Mesendoderm (in vitro differentiated cells): ENCODE measurements at places on chromosomes 7 and 10.
A peak's percentile ranks its signal among the peaks of the same experiment; 100 is the strongest.

DNA sequence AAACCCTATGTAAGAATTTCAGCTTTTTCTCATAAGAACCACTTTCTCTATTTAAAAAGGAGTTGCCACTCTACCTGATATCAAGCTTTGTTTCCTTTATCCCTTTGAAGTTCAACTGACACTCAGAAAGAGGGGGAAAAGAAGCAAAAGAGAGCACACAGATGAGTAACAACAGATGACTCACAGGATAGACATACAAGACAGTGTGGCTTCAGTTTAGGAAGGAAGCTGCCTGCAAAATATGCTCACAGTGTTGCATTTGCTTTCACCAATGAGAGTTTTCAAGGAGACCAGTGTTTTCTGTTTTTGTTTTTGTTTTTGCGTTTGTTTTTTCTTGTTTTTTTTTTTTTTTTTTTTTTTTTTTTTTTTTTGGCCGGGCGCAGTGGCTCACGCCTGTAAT is 1181.6 kb downstream of the DNAJB9 start:
- peak; percentile 51 for DNase-seq

GRCh38 chr7:30255064-30255769 is 29.2 kb upstream of the ZNRF2 start:
- DNase-seq = no peak

DNA sequence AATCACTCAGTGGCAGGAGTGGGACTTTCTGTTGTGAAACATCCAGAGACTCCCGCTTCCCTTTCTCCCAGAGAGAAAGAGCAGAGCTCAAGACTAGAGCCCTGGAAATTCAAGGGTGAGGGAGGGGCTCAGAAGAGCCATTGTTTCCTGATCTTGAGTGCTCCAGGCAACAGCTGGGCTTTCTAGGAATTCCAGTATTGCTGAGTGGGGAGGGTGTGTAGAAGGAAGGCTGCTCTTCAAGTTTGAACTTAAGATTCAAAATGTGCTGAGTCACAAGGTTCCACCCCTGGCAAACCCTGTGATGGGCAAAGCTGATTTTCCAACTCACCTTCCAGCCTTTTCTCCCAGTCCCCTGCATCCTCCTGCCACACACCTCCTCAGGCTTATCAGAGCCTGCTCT is 42.3 kb upstream of the MSRB2 start:
- peak; percentile 94 for DNase-seq

GRCh38 chr7:4659551-4660286 is 22.4 kb upstream of the FOXK1 start:
- peak; percentile 28 for DNase-seq

DNA sequence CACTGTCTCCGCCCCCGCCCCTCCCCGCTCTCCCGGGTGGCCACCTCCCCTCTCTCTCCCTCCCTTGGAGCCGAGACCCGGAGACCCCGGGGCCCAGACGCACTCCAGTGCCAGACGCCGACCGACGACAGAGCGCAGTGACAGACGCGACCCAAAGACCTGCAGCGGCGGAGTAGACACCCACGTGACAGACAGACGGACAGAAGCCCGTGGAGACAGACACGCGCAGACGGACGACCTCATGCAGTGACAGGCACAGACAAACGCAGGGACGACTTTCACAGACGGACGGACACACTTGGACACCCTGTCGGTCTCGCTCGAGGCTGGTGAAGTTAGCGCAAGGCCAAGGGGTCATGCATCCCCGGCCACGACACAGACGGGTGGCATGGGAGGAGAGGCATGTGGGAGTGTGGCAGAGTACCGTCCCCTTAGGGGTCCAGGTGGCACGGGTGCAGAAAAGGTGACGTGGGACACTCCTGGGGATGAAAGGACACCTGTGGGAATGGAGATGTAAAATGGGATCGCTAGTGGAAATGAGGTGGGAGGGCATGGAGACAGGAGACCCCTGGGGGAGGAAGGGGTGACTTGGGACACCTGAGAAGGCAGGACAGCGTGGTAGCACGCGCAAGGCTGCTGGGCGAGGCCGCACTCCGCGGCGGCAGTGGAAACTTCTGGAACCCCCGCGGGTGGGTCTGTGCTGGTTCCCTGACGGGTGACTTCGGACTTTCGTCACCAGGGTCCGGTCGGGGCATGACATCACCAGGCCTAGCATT is 456 bp upstream of the ACHE start:
- DNase-seq = peak; percentile 88
